ENCODE measurements at places on chromosomes 3 and 15.

DNA sequence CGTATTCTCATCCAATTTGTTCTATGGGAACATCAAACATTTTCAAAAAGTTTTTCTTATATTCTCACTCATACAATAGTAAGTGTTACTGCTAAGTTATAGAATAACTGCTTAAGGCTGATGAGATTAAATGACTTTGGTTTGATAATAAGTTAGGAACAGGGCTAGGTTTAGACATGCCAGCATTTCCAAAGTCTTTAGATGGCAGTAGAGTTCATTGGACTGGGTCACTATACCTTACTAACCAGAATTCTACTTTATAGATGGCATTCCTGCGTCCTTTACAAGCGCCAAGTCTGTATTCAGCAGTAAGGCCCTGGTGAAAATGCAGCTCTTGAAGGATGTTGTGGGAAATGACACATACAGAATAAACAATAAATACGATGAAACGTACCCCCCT lies 21.7 kb downstream of the PLAAT1 start:
- no peak for DNase-seq

- DNase-seq = peak; percentile 36
These were observed 20.3 kb upstream of the IL16 start for GRCh38 chr15:81176291-81176893.

GRCh38 chr3:110343376-110343775 lies 728.2 kb upstream of the NECTIN3 start:
- DNase-seq = peak; percentile 10

- no peak for DNase-seq
These were observed 82.0 kb downstream of the USF3 start for GRCh38 chr3:113614402-113614801.

- DNase-seq = no peak
These were observed 72.3 kb upstream of the ZNF280D start for GRCh38 chr15:56805466-56806147.

- no peak for DNase-seq
These were observed 42.9 kb upstream of the GRAMD1C start for GRCh38 chr3:113795693-113796092.

DNA sequence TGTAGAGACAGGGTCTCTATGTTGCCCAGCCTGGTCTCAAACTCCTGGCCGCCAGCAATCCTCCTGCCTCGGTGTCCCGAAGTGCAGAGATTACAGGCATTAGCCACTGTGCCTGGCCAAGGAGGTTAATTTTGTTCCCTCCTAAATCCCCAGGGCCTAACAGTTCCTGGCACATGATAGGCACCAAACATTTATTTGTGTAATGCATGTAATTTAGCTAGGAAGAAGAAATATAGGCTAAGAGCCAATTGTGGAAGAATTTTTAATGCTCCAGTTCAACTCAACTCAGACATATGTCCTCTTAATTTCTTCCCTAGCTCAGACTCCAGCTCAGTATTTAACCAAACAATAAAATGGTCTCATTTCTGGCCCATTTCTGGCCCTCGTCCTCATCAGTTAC lies 7.7 kb upstream of the ZNF592 start:
- DNase-seq = no peak

GRCh38 chr15:51200792-51201191 lies 106.1 kb upstream of the TNFAIP8L3 start:
- no peak for DNase-seq

GRCh38 chr3:21954709-21955108 lies 203.7 kb upstream of the ZNF385D start:
- no peak for DNase-seq

DNA sequence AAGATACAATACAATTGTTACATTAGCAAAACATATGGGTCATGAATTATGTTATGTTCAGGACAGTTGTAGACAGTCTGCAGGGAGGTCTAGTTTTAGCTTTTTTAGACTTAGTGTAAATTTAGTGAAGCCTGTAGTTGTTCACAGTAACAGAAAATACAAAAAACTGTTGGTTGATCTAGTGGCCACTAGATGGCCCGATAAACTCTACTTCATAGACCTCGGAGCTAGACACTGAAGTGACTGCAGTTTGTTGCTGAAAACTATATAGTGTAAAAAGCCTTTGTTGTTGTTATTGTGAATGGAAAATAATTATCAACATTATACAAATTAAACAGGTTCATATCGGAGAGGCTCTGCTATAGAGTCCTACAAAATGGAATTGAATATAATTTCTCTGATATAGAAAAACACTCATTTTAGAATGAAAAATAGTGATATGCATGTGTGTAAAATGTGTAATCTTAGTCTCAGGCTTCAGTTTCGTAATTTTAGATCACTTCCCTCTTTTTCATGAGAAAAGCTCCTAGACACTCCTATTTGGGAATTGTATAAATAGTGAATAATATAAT lies 18.3 kb downstream of the MAGEL2 start:
- DNase-seq = no peak

DNA sequence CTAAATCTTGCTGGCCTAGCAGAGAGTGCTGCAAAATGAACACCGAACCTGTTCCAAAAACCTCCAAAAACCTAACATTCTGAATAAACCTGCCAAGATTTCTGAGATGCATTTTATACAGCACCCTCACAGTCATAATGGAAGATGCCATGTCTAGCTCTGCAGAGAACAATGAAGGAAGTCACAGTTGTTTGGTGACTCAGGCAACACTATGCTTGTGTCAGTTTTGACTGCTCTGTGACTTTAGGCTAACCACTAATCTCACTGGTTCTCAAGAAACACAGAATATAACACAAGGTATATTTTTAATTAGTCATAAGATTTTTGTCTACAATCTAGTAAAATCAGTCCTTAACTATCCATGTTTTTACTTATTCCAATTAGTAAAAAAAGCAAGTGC lies 606.6 kb downstream of the TBL1XR1 start:
- DNase-seq = no peak

- DNase-seq = no peak
These were observed 18.9 kb upstream of the RPL29 start for GRCh38 chr3:52014613-52015012.

DNA sequence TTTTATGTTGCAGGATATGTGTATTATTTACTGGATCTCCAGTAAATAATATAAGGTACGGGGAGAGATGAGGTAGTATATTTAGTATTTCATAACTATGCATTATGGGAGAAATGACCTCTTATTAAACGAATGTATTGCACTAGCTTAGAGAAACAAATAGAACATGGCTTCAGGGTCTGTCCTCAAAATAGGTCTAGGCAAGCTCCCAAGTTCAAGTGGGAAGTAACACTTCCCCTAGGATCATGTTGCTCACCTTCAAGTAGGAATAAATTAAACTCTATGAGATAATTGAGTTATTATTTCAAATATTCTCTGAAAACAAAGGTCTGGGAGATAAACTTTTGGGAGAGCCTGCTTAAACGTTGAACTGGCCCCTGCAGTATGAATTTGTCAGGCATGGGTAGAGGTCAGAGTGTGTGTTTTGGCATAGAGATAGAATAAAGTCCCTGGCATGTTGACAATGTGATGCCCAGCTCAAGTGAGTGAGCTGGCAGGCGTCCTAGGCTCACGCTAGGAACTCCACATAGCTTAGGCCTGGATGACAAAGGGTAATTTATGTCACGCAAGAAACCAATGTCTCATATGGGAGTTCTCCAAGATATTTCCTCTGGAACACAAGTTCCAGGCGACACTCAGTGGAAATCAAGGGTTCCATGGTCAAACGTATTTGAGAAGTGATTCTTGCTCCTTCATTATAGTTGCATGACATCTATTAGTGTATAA lies 236.8 kb downstream of the CACNA2D3 start:
- DNase-seq = no peak

GRCh38 chr15:49900006-49900902 lies 218.8 kb downstream of the ATP8B4 start:
- no peak for DNase-seq

GRCh38 chr3:54835701-54836100 lies 92.2 kb downstream of the LRTM1 start:
- DNase-seq = no peak

GRCh38 chr15:64092864-64093626 lies 593 bp downstream of the CIAO2A start:
- DNase-seq = peak; percentile 50

GRCh38 chr15:77001966-77002365 lies 7.0 kb downstream of the PSTPIP1 start:
- DNase-seq = no peak

DNA sequence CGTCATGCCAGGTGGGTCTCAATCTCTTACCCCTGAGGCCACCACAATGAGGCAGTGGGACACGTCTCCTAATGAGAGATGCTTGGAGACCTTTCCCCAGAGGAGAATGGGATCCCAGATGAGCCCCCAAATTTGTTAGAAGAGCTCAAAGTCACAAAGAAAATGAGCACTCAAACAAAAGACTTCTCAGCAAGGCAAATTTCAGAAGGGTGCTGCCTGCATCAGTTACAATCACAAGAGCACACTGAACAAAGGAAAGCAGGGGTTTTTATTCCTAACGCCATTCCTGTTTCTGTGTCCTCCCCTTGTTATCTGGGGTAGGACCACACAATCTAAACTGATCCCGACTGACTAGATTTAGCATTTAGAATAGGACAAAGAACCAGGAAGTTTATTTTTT lies 50.1 kb downstream of the DLG1 start:
- DNase-seq = no peak

DNA sequence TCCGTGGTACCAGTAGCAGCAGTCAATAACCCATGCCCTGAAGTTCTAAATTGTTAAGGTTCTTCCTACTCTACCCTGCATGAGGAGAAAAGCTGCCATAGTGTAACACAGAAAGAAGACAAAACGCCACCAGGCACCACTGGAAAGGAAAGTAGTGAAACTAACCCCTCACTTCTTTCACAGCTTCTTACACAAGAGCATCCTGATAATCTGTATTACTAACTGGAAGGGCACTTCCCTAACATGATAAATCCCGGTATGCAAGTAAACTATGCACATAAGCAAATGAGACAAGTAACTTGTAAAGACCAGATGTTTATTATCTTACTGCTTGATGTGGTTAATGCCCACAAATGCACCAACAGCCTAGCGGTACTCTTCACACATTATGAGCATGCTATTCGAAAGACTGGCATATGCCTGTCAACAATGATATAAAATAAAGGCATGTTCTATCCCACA lies 141.3 kb downstream of the ADAM10 start:
- DNase-seq = no peak

- DNase-seq = no peak
These were observed 29.5 kb downstream of the GYG1 start for GRCh38 chr3:149020839-149021252.

GRCh38 chr3:45414823-45415222 lies 26.4 kb downstream of the LARS2 start:
- no peak for DNase-seq

- peak; percentile 65 for DNase-seq
These were observed 22.2 kb downstream of the MELTF start for GRCh38 chr3:197007296-197007940.

DNA sequence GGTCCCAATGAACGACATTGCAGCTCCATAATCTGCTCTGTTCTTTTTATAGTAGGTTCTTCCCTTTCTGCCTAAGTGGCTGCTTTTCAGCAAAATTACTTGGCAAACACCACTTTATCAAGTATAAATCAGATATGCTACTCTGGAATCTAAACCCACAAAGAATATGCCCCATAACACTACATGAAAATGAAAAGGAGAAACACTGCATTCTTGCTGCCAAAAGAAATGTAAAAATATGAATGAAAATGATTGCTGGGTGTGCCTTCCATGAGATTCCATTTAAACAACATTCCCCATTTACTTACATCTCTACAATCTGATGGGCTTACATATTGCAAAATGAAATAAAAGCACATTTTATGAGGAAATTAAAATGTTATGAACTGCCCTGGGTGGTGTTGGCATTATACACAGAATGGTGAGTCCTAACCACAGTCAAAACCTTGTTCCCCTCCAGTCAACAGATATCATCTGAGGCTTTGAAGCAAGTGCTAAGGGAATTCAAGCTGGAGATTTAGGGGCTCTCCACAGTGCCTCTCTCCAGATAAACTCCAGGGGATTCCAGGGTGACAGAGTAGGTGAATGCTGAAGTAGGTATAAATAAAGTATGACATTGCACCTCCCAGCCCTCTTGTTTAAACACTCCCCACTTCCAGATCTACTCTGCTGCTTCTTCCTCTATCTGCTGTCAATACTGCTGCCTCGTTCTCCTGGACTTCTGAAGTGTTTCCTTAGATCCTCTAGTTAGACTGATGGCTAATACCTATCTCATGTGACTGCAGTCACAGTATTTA lies 136.5 kb downstream of the RORA start:
- no peak for DNase-seq

- peak; percentile 41 for DNase-seq
These were observed 29.0 kb downstream of the ABHD6 start for GRCh38 chr3:58266577-58266976.

DNA sequence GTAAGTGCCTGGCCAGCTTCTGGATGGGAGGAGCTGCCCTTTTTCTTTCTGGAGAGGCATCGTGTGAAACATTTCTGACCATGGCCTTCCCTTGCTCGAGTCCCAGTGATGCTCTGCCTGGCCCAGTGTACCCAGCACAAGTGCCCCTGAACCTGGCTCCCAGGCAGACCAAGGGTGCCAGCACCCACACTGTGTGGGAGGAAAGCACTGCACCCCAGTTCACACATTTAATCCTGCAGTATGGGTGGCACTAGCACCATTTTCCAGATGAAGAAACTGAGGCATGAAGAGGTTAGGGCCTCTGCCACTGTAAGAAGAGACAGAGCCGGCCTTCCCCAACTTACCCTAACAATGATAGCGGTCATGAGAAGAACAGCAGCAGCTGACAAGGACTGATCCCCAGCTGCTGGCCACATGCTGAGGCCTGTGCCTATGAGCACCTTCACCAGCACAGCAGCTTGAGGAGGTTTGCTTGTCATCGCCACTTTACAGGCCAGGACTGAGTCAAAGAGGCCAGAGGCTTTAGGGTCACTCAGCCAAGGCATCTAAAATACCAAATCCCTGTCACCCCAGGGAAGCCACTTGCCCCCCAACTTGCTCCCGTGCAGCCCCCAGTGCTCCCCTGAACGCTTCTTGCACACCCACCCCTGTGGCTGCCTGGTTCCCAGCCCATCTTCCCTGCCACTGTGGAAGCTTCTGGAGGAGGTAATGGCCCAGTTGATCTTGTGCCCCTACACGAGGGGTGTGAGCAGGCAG lies 15.0 kb downstream of the PRR23E start:
- DNase-seq = no peak

DNA sequence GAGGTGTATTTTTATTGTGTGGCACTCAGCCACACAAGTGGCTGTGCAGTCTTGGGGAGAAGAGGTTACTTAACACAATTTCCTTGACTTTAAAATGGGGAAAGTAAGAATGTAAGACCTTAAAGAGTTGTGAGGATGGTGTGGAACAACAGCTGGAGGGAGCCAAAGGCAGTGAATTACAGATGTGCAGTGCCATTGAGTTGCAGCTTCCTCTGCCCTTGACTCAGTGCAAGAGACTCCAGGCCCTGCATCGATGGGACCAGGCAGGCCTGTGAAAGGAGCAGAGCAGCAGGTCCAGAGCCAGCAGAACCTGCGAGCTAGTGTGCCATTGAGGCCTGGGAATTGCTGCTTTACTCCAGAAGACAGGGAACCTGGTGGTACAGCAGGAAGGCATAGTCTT lies 27.2 kb downstream of the EEFSEC start:
- no peak for DNase-seq
